ENCODE measurements at places on chromosomes 7 and 10.

GRCh38 chr7:42726066-42726785 lies 185.6 kb downstream of the C7orf25 start:
- no peak for DNase-seq

GRCh38 chr10:25177754-25178135 lies 2.9 kb downstream of the GPR158 start:
- DNase-seq = no peak

DNA sequence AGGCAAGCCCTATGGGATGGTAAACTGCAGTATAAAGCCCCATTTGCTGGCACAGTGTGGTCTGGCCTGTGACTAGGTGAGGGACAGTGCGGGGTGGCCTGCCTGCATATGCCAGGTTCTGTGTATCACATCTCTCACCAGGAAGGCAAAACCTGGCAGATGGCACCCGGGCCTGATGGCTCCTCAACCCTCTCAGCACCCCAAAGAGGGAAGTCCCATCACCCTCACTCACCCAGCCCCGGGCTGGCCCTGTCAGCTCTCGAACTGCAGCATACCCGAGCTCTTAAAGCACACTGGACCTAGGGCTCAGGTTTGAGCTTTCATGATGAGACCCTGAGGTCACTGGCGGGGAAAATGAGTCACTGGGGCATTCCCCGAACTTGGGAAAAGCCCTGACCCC lies 130.5 kb downstream of the LHPP start:
- DNase-seq = no peak

DNA sequence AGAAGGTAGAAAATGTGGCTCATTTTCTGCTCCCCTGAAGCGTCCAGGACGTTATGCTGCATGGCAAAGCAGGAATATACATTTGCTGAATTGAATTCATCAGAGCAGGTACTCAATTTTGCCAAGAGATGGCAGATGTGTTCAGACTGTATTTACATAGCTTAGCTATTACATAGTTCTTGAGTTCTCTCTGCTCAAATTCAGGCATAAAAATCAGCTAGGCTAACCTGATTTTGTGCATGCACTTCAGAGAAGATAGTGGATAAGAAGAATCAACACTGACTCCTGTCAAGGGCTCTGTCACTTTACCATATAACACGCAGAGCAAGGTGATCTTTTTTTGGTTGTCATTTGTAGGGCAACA lies 209.2 kb upstream of the FAM3C start:
- DNase-seq = no peak

All from effector memory CD8-positive, alpha-beta T cell (primary cell).